ENCODE measurements at places on chromosomes 1 and 21.

DNA sequence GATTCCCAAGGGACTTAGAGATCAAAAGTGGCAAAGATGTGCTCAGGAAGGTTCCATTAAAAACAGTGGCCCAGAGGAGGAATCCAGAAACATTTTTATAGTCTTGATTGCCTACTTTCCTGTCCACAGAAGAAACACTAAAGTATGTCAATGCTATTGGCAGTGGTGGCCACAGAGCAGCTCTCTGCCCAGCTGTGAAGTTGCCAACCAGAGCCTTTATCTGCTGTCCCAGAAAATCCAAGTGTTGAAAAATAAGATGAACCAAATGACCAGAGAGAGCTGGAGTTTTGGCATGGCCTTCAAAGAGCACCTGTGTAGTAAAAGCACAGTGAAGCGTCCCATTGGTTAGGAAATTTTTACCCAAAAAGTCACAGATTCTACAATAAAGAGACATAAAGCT lies 181.2 kb downstream of the TGFBR3 start:
- no peak for DNase-seq

- DNase-seq, result no peak
These were observed 383.9 kb downstream of the KIF26B start for GRCh38 chr1:245538671-245539070.

GRCh38 chr1:98292994-98293393 lies 368.5 kb upstream of the SNX7 start:
- no peak for DNase-seq

GRCh38 chr21:16370186-16370585 lies 640.4 kb downstream of the USP25 start:
- no peak for DNase-seq

- DNase-seq, result no peak
These were observed 507.1 kb downstream of the BRINP3 start for GRCh38 chr1:189970331-189971230.

DNA sequence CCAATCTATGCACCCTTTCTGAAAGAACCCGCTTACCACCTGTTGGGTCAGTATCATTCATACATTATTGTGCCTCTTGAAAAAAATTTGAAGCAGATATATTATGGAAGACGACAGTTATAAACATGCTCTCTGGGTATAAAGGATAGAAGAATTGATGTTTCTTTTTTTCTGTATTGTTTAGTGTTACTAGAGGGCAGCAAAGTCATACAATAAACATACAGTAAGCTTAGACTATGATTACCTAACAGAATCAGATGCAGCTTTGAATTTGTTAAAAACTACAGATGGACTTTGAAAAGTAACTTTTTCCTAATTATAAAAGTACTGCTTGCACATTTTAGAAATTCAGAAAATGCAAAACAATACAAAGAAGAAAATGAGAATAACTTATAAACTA lies 11.1 kb upstream of the PAXBP1 start:
- no peak for DNase-seq

DNA sequence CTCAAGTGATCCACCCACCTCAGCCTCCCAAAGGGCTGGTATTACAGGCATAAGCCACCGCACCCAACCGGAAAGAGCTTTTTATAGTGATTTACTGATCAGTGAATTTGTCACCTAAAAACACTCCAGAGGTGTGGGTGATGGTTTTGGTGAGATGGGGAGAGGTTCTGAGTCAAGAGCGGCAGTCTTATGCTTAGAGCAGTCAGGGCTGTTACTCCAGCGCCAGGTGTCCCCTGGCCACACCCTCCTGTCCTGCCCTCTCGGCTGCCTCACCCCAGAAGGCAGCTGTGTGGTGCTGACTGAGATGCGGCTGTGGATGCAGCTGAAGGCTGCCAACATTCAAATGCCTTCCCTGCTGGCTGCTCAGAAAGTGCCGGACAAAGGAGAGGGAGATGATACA lies 94.5 kb upstream of the LPGAT1 start:
- peak; percentile 22 for DNase-seq

DNA sequence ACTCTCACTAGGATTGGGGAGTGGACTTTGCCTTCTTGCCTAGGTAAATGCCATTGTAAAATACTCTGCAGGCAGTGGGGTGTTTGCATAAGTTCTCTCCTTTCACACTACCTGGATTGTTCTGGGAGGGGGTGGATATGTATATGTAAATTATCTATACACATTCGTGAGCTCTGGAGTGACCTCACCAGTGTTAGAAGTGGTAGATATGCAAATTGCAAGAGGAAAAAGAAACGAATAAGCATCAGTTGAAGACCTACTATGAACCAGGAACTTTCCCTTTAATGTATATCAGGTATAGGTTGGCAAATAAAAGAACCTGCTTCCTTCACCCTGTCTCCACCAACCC lies 1.5 kb upstream of the ARHGEF11 start:
- DNase-seq, result no peak

DNA sequence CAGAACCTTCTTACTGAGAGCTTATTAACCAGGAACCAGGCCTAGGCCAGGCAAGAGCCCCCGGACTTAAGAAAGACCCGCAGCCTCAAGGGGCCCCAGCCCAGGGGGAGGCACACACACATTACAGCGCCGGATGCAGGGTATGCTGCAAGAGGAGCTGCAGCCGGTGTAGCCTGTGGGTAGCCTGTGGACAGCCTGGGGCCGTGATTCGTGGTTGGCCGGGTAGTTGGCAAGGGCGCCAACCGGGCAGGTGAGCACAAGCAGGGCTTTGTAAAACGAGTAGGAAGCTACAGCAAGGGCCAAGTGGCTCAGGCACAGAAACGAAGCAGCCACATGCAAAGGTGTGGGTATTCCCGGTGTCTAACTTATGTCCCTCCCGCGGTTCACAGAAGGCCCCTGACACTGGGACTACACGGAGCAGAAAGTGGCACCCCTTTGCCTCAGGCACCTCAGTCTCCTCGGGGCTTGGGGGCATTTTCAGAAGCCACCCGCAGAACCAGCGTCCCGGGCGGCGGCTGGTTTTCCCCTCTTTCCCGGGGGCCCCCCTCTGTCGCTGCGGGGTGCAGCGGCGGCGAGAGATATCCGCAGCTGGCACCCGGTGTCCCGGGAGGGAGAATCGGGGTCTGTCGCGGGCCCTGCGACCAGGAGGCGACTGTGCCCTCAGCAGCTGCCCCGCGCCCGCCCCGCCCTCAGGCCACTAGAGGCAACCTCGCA lies 40.8 kb downstream of the KIAA1614 start:
- no peak for DNase-seq

- no peak for DNase-seq
These were observed 71.4 kb downstream of the KIF26B start for GRCh38 chr1:245226203-245226499.

DNA sequence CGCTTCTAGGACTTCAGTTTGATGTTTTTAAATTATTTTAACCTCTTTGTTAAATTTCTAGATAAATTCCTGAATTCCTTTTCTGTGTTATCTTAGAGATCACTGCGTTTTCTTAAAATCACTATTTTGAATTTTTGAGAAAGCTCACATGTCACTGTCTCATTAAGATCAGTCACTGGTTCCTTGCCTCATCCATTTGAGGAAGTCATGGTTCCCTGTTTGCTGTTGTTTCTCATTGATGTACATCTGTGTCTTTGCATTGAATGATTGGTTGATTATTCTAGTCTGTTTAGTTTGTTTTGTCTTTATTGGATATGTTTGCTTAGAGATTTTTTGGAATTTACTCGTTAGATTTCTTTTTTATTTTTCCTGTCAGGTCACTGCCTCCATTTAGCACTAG lies 50.1 kb downstream of the CRP start:
- DNase-seq, result no peak

DNA sequence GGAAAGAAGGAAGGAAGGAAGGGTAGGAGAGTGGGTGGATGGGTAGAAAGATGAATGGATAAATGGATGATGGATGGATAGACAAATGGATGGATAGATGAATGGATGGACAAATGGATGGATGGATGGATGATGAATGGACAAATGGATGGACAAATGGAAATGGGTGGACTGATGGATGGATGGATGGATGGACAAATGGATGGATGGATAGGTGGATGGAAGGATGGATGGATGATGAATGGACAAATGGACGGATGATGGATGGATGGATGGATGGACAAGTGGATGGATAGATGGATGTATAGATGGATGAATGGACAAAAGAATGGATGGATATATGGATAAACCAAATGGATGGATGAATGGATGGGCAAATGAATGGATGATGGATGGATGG lies 30.5 kb downstream of the CHD5 start:
- DNase-seq, result no peak

DNA sequence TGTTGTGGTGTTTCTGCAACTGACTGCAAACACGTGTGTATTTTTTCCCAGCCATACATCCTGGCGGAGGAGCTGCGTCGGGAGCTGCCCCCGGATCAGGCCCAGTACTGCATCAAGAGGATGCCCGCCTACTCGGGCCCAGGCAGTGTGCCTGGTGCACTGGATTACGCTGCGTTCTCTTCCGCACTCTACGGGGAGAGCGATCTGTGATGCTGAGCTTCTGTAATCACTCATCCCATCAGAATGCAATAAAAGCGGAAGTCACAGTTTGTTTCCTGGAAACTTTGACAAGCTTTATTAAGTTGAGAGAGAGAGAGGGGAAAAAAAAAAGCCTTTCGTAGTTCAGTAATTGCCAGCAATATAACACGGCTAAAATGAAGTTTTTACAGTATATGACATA lies 32.7 kb upstream of the MTR start:
- no peak for DNase-seq

DNA sequence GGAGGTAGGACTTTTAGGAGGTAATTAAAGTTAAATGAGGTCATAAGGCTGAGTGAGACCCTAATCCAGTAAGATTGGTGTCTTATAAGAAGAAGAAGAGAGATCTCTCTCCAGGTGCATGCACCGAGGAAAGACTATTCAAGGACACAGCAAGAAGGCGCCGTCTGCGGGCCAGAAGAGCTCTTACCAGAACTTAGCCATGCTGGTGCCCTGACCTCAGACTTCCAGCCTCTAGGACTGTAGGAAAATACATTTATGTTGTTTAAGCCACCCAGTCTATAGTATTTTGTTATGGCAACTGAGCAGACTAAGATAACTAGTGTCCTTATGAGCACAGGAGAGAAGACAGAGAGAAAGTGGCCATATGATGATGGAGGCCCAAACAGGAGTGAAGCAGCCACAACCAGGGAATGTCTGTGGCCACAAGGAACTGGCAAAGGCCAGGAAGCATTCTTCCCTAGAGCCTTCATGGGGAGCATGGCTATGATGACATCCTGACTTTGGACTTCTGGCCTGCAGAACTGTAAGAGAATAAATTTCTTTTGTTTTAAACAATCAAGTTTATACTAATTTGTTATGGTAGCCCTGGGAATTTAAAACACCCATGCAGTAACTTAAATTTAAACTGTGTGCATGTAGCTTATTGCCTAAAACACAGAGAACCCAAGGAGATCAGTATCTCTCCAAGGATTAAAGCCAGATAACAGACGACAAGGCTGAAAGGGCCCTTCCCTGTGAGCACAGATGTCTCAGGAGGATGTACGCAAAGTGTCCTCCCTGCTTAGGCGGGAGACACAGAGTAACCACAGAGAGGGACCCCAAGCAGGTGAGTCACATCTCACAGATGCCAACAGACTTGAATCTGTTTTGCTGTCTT lies 9.9 kb upstream of the CD58 start:
- no peak for DNase-seq

- DNase-seq, result no peak
These were observed 20.4 kb upstream of the PADI2 start for GRCh38 chr1:17139637-17140036.

DNA sequence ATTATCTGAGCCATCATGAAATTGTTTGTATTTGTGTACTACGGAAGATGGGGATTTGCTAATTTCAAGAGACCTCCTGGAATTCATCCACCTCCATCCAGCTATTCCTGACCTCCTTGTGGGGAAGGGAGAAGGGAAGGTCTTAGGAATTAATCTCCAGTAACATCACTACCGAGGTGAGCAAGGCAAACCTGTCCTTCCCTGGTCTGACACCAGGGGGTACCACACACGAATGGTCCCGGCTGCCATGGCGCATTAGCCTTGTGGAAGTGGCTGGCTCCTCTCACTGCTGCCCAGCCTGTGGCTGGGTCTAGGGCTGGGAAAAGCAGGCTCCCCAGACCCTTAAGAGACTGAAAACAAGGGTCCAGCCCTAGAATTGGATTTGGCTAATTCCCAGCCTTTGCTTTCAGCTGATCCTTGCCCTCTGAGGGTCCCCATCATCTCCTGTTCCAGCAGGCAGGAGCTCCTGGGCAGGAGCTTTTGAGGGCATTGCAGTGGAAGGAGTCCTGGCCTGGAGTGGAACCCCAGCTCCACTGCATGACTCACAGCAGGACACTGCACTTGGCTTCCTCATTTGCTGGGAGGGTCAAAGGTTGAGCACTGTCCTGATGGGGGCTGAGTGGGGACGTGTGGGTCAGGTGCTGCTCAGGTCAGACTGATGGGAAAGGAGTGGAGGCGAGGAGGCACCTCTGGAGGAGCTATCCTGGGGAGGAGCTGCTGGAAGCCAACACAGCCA lies 34.8 kb downstream of the RIMS3 start:
- no peak for DNase-seq

DNA sequence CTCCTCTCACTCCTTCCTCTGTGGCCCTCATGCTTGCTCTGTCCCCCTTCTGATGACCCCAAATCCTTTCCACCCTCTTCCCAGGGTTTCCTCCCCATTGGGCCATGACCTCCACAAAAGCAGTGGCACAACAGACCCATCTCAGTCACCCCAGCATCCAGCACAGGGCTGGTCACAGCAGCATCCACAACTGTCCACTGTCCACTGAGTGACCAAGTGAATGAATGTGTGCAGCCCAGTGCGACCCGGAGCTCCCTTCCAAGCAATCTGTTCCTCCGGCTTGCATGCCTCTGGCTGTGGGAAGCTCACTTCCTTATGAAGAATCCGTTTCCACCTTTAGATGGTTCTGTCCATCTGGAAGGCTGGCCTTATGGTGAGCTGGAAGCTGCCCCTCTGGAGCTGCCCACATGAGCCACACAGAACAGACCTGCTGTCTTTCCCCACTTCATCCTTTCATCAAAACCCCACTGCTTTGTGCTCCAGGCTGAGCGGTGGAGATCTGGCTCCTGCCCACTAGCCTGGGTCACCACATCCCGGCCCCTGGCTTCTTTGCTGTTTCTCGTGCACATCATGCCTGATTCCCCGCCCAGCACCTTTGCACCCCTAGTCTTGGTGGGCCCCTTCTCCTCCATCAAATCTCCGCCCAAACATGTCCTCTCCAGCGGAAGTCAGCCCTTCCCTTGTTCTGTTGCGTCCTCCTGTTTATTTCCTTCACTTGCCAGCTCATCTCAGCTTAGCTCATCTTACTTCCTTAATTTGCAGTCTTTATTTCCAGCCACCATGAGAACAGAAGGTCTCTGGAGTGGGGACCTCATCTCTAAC lies 56.4 kb downstream of the EDN2 start:
- DNase-seq, result no peak

GRCh38 chr1:216765346-216766300 lies 42.4 kb upstream of the ESRRG start:
- no peak for DNase-seq

DNA sequence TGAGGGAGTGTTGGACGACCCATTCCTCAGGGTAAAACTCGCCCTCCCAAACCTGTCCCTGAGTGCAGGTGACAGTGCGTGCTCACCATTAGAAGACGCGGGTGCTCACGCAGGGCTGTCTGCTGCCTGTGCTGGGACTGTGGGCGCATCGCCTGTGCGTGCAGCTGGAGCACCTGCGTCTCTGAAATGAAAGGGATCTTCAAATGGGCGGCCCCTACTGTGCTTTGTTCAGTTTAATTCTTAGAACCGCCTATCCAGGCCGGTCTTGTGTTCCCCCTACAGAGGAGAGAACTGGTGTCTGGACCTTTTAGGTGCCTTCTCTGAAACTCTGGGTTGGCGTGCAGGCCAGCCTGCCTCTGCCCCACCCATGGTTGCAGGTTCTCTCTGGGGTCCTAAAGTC lies 125.8 kb downstream of the PCBP3 start:
- DNase-seq, result no peak

Data from NCI-H1694 treated with DMSO at 0.1 percent for 48 hours (cell line).